Activated CD8-positive, alpha-beta memory T cell treated with anti-CD3 and anti-CD28 coated beads for 1 hour (primary cell): ENCODE measurements at places on chromosomes 4 and X.

DNA sequence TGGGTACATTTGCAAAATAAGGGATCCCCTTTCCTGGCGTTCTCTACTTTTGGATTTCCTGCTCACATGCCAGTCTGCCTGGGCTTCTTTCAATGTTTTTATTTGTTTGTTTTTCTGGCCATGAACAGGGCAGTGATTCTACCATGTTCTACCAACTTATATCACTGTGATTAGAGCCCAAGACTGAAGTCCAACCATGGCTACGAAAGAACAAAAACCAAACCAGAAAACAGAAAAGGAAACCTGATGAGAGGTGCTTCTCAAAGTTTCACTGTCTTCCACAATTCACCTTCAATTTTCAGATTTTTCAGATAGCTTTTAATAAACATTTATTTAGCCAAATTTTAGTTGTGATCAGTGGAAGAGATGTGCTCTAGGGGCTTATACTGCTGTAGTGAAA, 187.6 kb upstream of the TACR3 start:
- no peak for DNase-seq

- no peak for DNase-seq
Measured at GRCh38 chrX:154840856-154841255, 6.4 kb upstream of the SMIM9 start.

GRCh38 chr4:87041141-87041540, 106.3 kb downstream of the AFF1 start:
- no peak for DNase-seq

- no peak for DNase-seq
Measured at GRCh38 chr4:6753103-6753560, 29.4 kb upstream of the KIAA0232 start.

GRCh38 chr4:8613421-8614364, 21.1 kb downstream of the CPZ start:
- DNase-seq = no peak

- no peak for DNase-seq
Measured at GRCh38 chr4:41257906-41258305, 1.2 kb downstream of the UCHL1 start.

DNA sequence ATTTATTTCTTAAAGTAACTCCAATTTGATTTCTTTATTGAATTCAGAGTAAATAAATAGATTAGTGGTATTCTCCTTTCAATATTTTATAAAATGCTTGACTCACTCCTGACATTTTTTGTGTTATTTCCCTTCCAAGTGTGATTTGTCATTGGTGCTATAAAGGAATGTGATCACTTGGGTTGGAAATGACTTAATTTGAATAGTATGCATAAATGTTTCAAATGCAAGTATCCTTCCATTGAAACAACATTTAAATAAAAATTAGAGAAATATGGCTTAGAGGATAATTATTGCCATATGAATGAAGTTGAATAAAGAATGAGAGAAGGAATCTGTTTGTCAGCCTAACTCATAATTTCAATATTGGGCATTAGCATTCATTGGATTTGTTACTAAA, 182.7 kb downstream of the PABPC4L start:
- DNase-seq = no peak

- no peak for DNase-seq
Measured at GRCh38 chrX:10006770-10007169, 39.6 kb downstream of the CLDN34 start.

GRCh38 chr4:152107736-152108500, 347.1 kb upstream of the GATB start:
- no peak for DNase-seq

DNA sequence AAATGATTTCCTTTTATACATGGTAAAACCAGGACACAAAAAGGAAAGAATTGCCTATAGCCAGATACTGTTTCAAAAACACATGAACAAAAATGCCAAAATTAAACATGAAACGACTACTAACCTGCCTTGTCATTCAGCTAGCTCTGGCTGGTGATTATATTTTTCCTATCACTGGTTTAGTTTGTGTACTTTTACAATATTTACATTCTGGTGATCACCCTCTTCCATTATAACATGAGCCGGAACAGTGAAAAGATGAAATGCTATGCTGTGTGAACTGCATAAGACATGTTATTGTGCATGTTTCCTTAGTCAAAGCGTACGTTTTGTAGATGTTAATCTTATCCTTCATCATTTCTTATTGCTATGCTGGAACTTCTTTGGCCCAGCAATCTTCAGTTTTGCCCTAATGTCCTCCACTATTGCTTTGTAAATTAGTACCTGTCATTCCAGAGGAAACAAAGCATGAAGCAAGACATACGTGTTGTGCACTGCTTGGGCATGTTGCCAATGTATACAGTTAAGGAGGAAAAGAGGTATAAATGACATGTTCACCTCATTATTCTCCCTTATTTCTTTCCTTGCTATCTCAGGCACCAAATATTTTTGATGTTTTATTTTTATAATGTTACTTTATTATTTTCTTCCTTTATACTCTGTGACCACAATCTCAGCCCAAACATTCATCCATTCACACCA, 386.3 kb downstream of the ARHGAP24 start:
- DNase-seq = no peak

DNA sequence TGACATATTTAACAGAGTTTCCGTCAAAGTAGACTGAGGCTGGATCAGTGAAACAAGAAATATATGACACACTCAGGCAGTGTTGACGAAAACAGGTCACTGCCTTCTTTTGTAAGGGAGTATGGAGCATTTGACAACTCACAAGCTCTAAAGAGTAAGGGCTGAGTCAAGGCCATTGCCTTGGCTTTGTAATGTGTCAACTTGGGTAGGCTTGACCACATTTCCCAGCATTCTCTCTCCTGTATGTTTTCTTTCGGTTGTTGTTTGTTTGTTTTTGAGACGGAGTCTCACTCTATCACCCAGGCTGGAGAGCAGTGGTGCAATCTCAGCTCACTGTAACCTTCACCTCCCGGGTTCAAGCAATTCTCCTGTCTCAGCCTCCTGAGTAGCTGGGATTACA, 125.0 kb upstream of the MBNL3 start:
- no peak for DNase-seq

- no peak for DNase-seq
Measured at GRCh38 chr4:78784236-78784865, 8.2 kb downstream of the BMP2K start.

DNA sequence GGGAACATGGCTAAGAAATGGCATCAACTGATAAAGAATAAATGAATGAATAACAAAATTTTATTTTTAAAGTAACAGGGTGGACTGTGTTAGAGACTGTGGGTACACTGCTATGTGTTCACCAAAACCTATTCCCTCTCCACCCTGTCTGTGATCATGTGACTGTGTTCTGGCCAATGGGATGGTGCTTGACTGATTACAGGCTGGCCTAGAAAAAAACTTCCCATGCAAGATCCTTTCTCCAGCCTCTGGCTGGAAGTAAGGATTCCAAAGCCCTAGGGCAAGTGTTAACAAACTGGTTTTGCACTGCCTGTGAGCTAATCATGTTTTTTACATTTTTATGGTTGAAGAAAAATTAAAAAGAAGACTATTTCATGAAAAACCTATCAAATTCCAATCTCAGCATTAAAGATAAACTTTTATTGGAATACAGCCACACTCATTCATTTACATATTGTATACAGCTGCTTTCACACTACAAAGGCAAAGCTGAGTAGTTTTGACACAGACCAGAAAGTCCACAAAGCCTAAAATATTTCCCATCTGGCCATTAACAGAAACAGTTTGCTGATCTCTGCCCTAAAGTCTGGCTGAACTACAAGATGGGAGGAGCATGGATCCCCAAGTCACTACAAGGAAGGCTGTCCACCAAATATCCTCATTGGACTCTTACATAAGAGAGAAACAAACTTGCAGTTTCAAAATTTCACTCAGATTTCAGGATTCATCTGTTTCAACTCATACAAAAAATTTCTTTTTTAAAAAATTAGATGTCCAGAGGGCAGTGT, 133.2 kb downstream of the ARHGAP6 start:
- no peak for DNase-seq

- DNase-seq = no peak
Measured at GRCh38 chrX:154436374-154436982, 476 bp upstream of the GDI1 start.

GRCh38 chr4:184851200-184851541, 25.4 kb upstream of the ACSL1 start:
- no peak for DNase-seq

GRCh38 chrX:12581546-12581945, 209.7 kb upstream of the PRPS2 start:
- no peak for DNase-seq

DNA sequence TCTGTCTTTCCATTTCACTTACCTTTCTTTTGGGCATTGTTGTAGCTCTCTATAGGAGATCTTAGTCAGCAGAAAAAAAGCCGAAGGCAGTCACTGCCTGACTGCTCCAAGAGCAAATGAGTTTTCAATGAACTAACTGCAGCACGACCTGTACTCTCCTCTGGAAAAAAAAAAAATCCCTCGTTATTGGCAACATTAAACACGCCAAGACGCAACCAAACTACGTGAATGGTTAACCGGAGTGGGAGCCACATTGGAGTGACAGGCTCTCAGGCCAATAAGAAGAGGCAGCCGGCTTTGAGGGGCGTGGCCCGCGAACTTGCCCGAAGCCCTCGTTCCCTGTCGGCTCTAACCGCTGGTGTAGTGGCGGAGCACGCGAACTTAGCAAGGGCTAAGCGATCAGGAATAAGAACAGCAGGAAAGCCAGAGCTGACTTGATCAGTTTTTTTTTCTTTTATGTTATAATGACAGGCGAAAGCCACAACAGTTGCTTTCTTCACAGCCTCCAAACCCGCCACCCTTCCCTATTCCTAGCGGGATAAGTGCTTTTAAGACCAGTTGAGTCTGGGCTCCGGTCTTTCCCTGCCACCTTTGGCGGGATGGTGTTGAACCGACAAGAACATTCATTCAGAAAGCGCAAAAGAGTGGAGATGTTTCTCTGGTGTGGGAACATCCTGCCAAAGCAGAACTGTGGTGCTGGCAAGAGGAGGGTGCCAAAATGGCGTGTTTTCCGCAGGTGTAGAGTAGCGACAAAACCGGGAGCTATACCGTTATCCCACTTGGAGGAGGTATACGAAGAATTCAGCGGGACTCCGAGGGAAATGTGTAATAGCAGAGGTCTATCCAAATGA, 80.0 kb downstream of the HMGN5 start:
- DNase-seq = peak; percentile 65

- DNase-seq = no peak
Measured at GRCh38 chr4:110627977-110628662, 5.2 kb upstream of the PITX2 start.

- DNase-seq = no peak
Measured at GRCh38 chrX:11791090-11791489, 33.1 kb downstream of the MSL3 start.

DNA sequence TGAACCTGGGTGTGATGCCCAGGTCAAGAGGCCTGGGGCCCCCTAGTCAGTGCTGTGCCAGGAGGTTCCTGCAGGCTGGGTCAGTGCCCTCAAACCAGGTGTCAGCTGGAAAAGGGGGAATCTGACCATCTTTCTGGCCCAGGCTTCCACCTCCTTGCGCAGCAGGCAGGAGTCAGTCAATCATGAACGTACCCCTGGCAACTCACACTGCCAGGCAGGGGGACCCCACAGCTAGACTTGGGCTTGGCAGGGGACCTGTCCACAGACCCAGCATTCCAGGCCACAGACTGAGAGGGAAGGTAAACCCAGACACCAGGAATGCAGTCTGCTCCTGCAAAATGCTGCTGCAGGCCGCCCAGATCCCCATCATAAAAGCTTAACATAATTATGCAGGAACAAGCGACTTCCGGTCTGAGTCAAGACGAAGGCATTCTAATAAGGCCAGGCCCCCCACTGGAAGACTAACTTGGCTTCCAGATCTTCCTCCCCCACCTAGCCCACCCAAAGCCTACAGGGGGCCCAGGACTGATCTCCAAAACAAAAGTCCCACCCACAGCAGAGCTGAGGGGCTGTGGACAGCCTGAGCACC, 156.3 kb downstream of the BCOR start:
- DNase-seq = no peak

DNA sequence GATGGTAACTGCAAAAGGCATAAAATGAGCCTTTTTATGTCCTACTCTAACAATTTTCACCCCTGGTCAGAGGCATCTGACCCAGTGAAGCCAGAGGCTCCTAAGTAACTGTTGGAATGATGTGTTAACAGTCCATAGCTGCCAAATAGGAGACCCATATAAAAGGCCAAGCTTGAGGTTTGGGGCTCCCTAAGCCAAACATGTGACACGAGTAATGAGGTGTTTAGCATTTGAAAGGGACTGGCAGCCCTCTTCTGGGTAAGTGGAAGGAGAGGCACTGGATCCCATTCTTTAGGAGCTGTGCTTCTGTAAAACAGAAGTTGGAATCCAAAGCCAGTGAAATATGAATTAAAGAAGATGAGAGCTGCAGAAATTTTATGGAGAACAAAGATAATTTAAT, 100.6 kb upstream of the PNPLA4 start:
- no peak for DNase-seq

DNA sequence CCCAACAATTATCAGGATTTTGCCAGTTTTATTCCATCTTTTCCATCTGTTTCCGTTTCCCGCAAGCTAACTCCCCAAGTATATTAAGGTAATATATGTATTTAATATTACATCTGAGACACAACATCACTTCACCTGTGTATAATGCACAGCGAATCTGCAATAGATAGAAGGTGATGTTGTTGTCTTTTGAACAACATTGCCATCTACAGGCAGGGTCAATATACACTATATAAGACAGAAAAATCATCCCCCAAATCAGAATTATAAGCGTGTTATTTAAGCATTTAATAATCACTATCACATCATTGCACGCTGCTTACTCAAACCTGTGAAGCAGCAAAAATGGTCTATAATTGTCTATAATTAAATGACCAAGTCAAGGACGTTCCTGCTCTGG, 1115.5 kb downstream of the NLGN4X start:
- DNase-seq = no peak

DNA sequence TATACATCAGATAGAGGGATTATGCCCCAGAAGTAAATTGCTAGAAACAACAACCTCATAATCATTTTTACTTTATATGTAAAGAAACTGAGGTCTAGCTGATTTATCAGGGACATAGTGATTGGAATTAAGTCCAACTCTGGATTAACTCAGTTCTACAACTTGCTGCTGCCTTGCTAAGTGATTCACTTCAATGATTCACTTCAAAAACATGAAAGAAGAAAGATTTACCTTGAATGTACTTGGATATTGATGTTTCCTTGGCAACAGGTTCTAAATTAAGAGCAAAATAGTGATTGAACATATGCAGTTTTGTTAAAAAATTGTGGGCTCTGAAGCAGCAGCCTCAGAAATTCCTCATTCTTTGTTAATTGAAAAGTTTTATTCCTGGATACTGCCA, 99.8 kb upstream of the H2AZ1 start:
- DNase-seq = no peak

DNA sequence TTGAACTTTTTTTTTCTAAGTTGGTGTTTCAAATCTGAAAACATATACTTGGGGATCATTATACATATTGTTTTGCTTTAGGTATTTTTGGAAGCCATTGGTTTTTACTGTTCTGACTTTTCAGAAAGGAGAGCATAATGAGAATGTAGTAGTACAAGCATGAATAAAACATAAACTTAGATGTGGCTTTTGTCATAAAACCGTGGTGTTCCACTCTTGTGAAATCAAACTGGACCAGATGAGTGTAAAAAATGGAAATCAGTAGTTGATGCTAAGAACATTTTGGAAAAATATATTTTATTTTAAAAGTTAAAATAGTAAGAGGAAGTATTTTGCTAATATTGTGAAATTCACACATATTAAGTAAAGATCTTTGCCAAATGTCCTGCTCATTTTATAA, 29.6 kb downstream of the GUCY1A1 start:
- no peak for DNase-seq

- DNase-seq = no peak
Measured at GRCh38 chrX:123648028-123648810, 84.6 kb downstream of the THOC2 start.

GRCh38 chrX:101685923-101686322, 26.3 kb upstream of the ARMCX2 start:
- DNase-seq = no peak

GRCh38 chrX:22664826-22665225, 334.9 kb upstream of the DDX53 start:
- DNase-seq = no peak
